Activated B cell treated with CpG ODN at 0.5 μM for 24 hours (primary cell): ENCODE measurements at places on chromosomes 5 and 9. TPM values are rescaled to one million over a fixed set of nuclear protein-coding genes. Genes with fewer than 3 reads are reported as not detected.

The TAF1L gene
- not detected in 2 replicates for total RNA-seq

DNA sequence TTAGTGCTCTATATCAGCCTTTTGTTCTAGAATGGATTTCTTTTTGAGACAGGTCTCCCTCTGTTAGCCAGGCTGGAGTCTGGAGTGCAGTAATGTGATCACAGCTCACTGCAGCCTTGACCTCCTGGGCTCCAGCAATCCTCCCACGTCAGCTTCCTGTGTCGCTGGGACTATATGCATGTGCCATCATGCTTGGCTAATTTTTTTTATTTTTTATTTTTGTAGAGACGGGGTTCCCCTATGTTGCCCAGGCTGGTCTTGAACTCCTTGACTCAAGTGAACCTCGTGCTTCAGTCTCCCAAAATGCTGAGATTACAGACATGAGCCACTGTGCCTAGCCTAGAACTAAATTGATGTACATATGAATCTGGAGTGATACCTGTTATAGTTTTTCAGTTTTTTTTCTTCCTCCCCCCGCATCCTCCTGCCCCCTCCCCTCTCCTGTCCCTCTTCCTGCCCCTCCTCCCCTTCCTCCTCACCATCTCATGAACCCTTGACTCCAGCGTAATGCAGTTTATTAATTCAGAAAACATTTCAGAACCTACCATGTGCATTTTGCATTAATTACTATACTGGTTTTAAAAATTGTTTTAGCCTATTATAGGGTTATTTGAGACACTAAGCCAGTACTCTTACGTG lies 37.4 kb upstream of the TNFAIP8 start:
- no peak for DNase-seq

DNA sequence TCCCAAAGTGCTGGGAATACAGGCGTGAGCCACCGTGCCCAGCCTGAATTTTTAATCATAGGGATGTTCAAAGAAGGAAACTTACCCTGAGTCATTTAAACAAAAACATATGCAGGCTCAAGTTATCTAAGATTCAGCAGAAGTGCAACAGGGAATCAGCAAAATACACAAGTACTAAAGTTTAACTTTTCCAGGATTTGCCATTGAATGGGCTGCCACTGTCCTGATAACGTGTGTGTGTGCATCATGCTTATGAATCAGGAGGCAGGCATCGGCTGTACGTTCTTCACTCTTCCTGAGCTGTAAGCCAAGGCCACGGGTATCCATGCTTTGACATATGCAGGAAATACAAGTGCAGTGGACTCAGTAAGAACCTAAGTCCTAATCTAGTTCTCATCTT lies 48.8 kb upstream of the FST start:
- no peak for DNase-seq

DNA sequence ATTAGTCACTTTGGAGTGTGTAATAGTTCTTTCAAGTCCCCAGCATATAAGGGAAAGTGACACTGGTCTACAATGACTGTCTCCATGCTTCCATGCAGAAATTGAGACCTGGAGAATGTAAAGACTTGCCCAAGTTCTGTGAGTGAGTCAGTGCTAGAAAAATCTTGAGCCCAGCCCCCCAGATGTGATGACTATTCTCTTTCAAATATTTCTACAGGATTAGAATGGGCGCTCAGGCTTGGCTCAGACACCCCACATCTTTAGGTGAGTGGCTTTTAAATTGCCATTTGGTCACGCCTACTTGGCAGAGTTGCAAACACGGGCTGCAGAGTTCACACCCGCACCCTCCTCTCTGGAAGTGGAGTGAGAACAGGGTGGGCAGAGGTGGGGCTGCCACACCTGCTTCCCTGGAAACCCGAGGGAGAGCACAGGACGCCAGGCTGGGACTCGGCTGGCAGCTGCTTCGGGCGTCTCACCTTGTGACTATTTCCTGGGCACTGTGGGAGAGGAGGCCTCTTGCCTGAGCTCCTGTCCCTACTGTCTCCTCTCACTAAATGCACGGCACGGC lies 37.6 kb downstream of the ROPN1L start:
- no peak for DNase-seq

DNA sequence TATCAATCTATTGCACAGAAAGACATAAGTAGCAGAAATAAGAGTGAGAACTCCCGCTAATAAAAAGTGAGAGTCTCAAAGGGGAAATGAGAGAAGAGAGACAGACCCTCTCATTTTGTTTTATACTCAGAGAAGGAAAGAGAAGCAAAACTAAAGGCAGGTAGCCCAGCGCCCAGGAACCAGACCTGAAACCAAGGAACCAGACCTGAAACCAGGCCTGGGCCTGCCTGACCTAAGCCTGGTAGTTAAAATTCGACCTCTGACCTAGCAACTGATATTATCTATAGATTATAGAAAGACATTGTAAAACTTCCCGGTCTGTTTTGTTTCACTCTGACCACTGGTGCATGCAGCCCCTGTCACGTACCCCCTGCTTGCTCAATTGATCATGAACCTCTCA lies 134.5 kb upstream of the SEMA6A start:
- DNase-seq = no peak

The BAAT gene
- not detected in 2 replicates for total RNA-seq

The MYOT gene
- total RNA-seq = not detected in 2 replicates

DNA sequence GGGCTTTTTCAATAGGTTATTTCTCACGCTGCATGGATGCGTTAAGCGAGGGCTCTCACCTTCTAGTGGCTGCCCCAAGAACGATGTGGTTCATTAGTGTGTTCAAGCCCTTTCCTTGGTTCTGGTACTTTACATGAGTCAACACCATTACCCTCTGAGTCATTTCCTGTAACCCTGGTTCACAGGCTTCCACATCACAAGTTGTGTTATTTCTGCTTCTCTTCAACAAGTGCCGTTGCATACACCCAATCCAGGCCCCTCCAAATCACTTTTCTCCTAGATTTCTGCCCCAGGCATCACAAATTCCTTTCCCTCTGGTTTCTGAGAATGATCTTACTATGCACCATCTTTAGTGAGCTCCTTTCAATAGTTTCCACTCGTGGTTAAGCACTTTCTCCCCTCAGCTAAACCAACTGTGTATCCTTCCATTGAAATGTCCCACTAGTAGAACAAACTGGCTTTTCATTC lies 69.5 kb upstream of the RAD23B start:
- no peak for DNase-seq
